ENCODE measurements at places on chromosomes 12 and 14.

DNA sequence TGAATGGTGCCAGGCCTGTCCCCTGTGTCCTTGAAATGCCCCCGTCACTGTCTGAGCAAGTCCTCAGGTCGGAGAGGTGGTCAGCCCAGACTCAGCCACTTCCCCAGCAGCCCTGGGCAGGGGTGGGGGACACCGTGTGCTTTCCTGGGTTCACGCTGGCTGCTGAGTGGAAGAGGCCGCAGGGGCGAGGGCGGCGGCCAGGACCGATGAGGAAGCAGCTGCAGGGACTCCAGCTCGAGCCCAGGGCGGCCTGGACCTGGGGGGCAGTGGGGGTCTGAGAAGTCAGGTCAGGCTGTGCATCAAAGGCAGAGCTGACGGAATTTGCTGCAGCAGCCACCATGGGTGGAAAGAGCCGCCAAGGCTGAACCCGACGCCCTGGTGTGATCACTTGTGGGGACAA is 28.4 kb downstream of the NOC4L start:
- DNase-seq, result no peak

GRCh38 chr12:4221258-4221620 is 52.3 kb upstream of the CCND2 start:
- no peak for DNase-seq

DNA sequence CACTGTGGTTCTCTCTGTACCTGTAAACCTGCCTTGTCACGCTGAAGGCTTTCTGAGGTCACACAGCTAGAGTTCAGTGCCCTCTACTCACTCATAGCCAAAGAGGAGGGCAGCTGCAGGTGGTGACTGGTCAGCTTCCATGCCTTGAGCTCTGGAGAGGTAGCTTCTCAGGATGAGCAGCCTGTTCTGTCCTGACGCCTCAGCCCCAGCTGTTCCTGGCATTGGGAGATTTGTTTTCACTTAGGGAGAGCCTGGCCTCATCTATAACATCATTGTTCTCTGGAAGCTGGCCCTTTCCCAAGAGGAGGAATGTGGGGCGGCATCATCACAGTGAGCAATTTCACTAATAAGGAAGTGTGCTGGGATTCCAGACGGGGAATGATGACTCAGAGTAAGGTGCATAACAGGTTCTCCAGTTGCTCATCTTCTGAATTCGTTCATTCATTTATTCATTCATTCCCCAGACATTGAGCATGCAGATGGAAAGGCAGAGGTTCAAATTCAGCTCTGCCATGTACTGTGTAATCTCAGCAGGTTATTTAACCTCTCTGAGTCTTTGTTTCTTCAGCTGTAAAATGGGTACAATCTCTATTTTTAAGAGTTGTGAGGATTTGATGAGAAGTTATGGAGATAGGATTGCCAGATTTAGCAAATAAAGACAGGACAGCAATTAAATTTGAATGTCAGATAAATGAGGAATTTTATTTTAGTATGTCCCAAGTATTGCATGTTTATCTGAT is 255.8 kb upstream of the CRY1 start:
- DNase-seq, result no peak

GRCh38 chr12:116551952-116552772 is 7.0 kb upstream of the MAP1LC3B2 start:
- DNase-seq, result no peak

DNA sequence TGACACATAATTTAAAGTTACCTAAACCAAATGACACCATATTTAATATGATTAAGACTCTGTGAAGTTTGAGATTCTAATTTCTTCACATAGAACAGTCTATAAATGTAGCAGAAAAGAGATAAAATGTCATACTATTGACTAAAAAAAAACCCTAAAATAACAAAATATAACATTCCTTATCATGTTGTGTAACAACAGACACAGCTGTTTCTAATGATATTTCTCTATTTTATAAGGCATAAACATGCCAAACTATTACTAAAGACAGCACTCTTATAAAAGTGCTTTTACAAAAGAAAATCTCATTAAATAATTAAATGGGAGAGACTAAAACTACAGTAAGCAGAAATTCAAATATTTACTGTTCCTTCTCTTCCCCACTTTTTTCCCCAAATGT is 49.4 kb downstream of the NOVA1 start:
- no peak for DNase-seq

GRCh38 chr12:130132831-130133511 is 29.3 kb upstream of the FZD10 start:
- DNase-seq, result no peak

DNA sequence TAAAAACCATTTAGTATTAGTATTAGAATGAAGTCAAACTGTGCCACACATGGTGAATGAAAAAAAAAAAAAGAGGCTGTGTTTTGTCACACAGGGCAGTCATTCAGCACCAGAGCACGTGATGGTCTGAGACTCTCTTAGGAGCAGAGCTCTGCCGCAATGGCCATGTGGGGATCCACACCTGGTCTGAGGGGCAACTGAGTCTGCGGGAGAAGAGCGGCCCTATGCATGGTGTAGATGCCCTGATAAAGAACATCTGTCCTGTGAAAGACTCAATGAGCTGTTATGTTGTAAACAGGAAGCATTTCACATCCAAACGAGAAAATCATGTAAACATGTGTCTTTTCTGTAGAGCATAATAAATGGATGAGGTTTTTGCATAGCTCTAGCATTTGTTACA is 12.2 kb upstream of the BDKRB1 start:
- no peak for DNase-seq

- DNase-seq, result no peak
Measured at GRCh38 chr12:112980491-112981158, 2.3 kb downstream of the OAS2 start.

GRCh38 chr12:25996677-25997076 is 38.2 kb downstream of the RASSF8 start:
- DNase-seq, result no peak

DNA sequence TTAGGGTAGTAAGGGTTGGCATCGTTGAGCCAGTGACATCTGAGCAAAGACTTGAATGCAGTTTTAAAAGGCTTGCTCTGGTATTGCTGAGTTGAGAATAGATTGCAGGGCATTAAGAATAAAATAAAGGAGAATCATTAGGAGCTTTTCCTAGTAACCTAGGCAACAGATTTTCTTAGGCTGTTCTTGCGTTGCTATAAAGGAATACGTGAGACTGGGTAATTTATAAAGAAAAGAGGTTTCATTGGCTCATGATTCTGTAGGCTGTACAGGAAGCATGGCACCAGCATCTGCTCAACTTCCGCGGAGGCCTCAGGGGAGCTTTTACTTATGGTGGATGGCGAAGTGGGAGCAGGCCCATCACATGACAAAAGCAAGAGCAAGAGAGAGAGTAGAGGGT is 97.4 kb downstream of the RAD51B start:
- DNase-seq, result no peak

All from stimulated activated CD4-positive, alpha-beta T cell treated with anti-CD3 and anti-CD28 coated beads, TNF-alpha, amount 100 ng/mL, for 4 hours (primary cell).